HS-5 (cell line): ENCODE measurements at places on chromosomes 2 and 18.

- DNase-seq: no peak
These were observed 192.5 kb upstream of the FOSL2 start for GRCh38 chr2:28199995-28200679.

DNA sequence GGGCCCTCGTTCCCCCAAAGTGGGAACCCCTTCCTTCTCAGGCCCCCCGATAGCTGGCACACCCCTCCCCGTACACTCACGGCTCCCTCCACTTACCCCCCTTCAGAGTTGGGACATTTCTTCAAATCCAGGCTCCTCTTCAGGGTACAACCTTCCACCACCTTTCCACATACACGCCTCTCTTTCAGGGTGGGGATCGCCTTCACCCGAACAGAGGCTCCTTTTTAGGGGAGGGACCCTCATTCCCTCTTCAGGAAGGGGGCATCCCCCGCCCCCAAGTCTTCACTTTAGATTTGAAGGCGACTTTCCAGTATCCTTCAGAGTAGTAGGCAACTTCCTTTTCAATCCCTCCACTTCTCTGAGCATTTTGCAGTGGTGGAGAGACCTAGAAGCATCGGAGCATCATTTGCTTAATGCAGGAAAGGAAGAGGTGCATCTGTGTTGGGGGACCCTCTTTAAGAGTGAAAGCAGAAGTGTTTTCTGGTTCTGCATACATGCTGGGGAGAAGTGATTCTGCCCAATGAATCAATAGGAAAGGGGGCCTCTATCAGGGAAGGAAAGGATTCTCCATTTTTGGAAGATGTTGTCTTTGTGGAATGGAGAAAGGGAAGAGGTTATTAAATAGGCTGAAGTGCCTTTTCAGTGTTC, 845 bp downstream of the EML4 start:
- DNase-seq: no peak

GRCh38 chr18:58496937-58497336, 132.0 kb downstream of the ALPK2 start:
- no peak for DNase-seq

GRCh38 chr2:29617351-29617750, 304.0 kb downstream of the ALK start:
- no peak for DNase-seq

- no peak for DNase-seq
These were observed 82.3 kb downstream of the TFCP2L1 start for GRCh38 chr2:121202541-121203310.

GRCh38 chr2:39492095-39492590, 55.1 kb upstream of the MAP4K3 start:
- peak; percentile 92 for DNase-seq

GRCh38 chr18:13524811-13525210, 201.5 kb downstream of the FAM210A start:
- no peak for DNase-seq

- no peak for DNase-seq
These were observed 52.1 kb upstream of the ACAA2 start for GRCh38 chr18:49865401-49865800.

- DNase-seq: no peak
These were observed 232.9 kb upstream of the SIX3 start for GRCh38 chr2:44708661-44709000.

- DNase-seq: peak; percentile 81
These were observed 29.7 kb downstream of the NOL10 start for GRCh38 chr2:10659898-10660568.

- no peak for DNase-seq
These were observed 621.1 kb upstream of the FANCL start for GRCh38 chr2:58862244-58862643.

GRCh38 chr18:6947338-6948030, 170.1 kb downstream of the LAMA1 start:
- DNase-seq: no peak

DNA sequence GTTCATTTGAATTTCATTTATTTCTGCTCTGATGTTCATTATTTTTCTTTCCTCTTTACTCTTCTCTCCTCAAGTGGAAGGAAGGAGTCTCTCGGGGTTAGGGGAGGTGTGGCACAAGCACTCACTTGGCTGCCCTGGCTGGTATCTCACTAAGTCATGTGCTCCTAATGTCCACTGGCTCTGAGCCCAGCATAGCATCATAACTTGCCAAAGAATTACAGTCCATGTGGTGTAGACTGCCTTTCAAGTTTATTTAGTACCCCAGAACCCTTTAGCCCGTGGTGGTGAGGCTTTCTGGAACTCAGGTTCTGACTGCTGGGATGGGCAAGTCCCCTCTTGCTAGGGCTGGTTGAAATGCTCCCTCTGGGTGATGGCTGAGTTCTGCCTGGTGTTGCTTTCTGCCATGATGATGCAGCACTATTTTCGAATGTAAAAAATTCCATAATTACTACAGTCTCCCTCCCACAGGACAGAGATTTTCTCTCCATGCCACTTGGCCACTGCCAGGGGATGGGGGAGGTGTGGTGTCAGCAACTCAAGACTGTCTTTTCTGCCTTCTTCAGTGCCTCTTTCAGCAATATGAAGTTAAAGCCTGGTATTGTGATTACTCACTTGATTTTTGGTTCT, 22.2 kb downstream of the SPAG16 start:
- DNase-seq: no peak

DNA sequence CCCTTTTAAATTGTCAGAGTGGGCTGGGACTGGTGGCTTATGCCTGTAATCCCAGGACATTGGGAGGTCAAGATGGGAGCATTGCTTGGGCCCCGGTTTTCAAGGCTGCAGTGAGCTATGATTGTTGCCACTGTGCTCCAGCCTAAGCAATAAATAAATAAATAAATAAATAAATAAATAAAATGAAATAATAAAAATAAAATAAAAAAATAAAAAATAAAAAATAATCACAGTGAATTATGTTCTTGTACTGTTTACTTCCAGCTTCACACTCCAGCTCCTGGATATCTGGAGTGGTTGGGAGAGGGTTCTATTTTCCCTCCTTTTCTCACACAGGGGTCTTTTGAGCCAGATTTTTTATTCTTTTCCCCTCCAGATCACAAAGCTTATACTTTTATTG, 26.2 kb upstream of the PNPT1 start:
- DNase-seq: no peak
